ENCODE measurements at places on chromosomes 6 and 20.

GRCh38 chr6:111625099-111625416 is 19.4 kb upstream of the TRAF3IP2 start:
- DNase-seq = no peak

DNA sequence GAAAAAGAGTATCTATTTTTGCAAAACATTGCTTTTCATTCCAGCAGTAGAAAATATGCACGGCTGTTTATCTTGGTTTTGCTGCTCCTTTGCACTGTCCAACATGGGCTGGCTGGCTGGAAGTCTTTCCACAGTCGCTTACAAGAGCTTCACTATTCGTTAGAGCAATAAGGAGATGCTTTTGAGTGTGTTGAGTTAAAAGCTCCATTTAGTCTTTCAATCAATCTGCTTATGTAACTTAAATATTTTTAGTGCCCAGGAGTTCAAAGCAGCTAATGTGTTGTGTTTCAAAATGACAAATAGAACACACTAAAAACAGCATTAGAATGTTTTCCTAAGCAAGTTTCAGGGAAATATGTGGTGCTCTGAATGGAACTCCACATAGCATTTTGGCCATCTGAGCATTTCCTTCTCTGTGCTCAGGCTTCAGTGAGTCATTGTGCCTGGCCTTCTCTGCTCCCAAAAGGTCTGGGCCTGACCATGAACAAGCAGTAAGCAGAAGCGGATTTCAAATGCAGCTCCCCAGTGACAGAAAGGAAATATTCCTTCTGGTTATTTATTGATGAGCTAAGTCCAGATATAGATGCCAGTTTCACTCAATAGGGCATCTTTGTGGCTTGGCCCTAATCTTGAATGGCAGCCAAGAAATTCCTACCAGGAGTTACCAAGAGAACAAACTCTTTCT is 580.3 kb downstream of the TENT5A start:
- DNase-seq = peak; percentile 84

GRCh38 chr20:3250091-3250504 is 11.1 kb upstream of the SLC4A11 start:
- no peak for DNase-seq

DNA sequence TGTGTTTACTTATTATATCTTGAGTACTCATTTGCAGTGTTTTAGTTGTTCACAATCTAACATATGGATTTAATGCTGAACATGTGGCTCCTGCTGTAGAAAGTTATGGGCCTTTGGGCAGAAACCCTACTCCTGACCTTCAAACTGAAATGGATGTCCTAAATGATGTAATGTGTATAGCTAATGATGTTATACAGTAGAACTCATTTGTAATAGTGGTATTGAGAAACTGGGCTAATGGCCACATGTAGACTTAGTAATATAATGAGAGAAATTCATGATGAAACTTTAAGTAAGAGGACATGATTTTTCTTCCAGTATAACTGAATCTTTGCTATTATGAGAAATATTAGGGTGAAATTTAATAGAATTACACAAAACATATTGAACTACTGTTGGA is 121.3 kb upstream of the PTPRK start:
- no peak for DNase-seq

DNA sequence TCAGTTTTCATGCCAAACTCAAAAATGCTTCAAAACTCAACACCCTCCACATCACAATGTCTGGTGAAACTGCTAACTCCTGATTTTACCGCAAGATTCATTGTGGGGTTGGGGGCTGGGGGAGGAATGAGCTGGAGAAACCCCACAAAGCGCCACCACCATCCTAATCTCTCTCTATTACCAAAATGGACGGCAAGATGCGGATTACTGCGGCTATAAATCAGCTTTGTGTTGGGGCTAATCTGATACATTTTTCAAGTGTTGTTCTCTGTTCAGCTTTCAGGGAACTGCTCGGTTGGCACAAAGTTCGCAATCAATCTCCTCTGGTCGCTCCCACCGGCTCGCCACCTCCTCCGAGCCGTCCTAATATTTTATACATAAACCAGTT is 83.7 kb downstream of the TMEM242 start:
- DNase-seq = no peak

GRCh38 chr20:53643031-53643832 is 49.6 kb upstream of the ZNF217 start:
- DNase-seq = peak; percentile 83

DNA sequence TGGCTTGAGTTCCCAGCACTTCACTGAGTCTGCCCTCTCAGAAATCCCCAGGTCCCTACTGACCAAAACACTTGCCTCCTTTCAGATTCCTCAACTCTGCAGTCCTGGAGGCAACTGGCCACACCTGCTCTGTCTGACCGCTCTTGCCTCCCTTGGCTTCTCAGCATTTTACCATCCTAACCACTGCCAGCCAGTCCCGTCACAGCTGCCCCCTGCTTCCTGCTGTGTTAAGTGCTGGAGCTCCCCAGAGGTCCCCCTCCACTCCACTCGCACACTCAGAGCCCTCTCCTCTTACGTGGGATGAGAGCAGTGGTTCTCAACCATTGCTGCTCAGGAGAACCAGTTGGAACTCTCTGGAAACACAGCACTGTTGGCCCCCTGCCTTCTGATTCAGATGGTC is 20.5 kb downstream of the ADAT2 start:
- no peak for DNase-seq

DNA sequence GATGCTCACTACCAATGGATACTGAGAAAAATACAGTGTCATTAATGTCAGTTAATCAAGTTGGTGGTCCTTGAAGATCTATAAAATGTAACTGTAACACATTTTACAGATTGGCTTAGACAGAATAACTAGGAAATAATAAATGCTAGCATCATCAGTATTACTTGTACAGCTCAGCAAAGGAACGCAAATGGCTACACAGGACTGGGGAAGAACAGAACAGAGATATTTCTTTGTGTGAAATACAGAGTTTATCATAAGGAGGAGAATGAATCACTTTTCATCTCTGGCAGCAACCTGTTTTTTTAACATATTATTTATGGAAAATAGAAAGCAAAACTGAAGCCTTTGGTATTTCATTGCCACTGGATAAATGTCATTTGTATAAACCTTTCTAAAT is 8.2 kb upstream of the QKI start:
- DNase-seq = no peak

DNA sequence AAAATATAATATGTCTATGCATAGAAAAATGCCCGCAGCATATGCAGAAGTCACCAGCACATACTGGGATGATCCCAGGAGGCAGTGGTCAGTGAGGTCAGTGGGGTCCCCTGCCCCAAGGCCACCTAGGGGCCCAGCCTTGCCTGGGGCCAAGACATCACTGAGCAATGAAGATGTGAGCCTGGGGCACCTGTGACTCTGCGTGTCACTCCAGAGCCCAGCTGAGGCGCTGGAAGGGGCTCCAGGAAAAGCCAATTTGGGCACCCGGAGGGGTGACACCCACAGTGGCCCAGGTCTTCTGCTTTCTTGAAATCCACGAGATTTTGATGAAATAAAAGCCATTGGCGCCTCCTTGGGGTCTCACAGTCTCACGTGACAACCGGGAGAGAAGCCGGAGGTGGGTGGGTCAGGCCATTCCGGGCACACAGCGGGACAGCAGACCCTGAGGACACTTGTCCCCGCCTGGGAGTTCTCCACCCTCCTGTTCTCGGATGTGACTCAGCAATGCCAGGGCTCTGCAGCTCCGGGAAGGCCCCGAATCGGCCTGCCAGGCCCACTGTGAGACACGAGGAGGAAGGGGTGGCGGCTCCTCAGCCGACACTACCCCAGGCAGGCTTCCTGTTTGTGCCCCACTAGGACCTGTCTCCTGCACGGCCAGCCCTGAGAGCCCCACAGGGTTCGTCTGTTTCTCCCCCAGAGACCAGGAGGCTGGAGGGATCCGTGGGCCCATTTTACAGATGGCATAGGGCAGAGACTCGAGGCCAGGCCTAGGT is 24.4 kb upstream of the SLCO4A1 start:
- DNase-seq = no peak

GRCh38 chr6:73943411-73943810 is 247.4 kb downstream of the CD109 start:
- no peak for DNase-seq

- DNase-seq = peak; percentile 96
Observed at GRCh38 chr6:161186173-161186769, 87.6 kb downstream of the AGPAT4 start.

- DNase-seq = peak; percentile 1
Observed at GRCh38 chr6:77425671-77426070, 37.6 kb downstream of the HTR1B start.

Measured in astrocyte (in vitro differentiated cells and primary cell).